ENCODE measurements at places on chromosomes 7 and 10. TPM values are rescaled to one million over a fixed set of nuclear protein-coding genes. Genes with fewer than 3 reads are reported as not detected.
A peak's percentile ranks its signal among the peaks of the same experiment; 100 is the strongest.

GRCh38 chr7:6232116-6232515 lies 40.3 kb downstream of the CYTH3 start:
- DNase-seq, result no peak

Gene BAMBI
- 54.8 TPM for total RNA-seq

DNA sequence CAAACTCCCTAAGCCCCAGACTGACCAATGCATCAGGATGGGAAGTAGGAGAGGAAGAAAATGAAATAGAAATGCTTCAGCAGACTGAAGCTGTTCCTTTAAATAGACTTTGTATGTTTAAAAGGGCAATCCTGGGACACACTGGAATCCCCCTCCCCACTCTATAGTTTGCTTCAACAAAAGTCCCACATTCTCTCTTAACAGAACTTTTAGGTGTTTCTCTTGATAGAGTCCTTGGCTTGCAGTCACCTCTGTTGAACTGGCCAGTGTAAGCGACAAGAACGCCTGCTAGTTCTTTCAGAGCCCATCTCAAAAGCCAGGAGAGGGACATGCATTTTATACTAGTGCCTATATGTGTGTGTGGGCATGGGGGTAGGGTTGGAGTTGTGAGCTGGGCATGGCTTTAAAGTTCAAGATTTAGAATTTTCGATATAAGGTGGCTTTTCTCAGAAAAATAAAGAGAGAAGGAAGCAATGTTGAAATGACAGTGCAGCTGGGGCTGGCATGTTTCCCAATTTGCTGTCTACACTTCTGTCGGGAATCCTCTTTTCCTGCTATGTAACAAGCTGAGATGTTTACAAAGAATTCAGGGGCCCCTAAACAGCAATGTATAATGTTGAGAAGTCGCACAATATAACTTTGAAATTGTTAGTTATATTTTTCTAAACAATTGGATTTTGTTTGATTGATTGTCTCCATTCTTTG lies 2.1 kb downstream of the TBX20 start:
- DNase-seq, result no peak

Gene PYROXD2
- total RNA-seq, result 25.8 TPM

Gene ZC3HAV1
- total RNA-seq, result 30.0 TPM

- DNase-seq, result no peak
These were observed 20.6 kb upstream of the FAM180A start for GRCh38 chr7:135769005-135769802.

DNA sequence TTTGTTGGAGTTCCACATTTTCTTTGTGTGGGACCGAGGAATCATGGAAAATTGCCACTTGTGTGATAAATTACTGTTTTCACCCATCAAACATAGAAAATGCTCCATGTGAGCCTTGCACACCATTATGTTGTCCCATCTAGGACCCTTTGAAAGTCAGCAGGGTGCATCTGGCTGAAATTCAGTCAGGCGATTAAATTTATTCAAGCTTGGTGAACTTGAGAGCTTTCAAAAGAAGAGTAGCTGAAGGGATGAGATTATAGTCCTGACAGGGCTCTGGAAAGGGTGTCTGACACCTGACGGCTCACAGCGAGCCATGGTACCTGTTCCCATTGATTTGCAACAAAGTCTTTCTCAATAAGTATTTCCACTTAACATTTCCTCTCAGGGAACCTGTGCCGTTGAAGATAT lies 399.7 kb upstream of the ETV1 start:
- no peak for DNase-seq

Gene BTAF1
- 55.4 TPM for total RNA-seq

DNA sequence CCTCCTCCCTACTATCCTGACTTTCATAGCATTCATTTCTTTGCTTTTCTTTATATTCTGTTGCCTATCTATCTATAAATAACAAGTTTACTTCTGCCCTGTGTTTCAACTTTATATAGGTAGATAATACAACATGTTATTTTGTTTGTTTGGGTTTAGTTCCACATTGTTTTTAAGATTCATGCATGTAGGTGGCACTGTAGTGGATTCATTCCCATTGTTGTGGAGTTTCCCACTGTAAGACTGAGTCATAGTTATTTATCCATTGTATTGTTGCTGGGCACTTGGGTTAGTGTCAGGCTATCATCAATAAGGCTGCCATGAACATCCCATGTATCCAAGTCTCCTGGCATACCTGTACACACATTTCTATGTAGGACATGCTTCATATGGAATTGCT lies 127.7 kb downstream of the ARHGAP22 start:
- DNase-seq, result no peak

DNA sequence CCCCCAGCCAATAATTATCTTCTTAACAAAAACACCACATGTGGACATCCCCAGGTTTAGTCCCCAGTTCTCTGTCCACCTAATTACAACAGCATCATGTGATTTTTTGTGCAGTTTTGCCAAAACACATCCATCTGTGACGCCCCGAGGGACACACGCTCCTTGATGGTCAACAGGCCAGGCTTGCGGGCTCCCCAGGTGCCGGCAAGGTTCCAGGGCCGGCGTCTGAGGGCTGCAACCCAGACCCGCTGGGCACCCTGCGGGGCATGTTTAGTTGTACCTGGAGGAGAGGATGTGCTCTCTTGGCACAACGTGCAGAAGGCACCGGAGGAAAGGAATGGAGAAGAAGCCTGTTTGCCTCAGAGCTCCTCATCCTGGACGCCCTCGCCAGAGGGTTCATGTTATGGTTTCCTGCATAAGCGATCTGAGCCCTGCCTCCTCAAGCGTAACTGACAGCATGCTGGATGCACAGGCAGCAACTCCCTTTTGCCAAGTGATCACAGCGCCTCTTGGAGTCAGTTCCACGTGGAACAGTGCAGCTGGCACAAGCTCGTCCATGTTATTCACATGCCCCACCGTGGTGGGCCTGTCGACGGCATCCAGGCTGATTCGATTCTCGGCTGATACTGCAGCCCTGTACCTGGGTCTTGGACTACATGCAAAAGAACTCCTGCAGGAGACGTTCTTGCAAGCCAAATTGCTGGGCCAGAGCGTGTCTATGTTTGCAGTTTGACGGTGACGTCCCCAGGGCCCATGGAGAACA lies 41.6 kb downstream of the JAKMIP3 start:
- peak; percentile 32 for DNase-seq

Gene SLC26A5
- total RNA-seq, result 6.2 TPM

Gene PPP1R9A
- 39.5 TPM for total RNA-seq

DNA sequence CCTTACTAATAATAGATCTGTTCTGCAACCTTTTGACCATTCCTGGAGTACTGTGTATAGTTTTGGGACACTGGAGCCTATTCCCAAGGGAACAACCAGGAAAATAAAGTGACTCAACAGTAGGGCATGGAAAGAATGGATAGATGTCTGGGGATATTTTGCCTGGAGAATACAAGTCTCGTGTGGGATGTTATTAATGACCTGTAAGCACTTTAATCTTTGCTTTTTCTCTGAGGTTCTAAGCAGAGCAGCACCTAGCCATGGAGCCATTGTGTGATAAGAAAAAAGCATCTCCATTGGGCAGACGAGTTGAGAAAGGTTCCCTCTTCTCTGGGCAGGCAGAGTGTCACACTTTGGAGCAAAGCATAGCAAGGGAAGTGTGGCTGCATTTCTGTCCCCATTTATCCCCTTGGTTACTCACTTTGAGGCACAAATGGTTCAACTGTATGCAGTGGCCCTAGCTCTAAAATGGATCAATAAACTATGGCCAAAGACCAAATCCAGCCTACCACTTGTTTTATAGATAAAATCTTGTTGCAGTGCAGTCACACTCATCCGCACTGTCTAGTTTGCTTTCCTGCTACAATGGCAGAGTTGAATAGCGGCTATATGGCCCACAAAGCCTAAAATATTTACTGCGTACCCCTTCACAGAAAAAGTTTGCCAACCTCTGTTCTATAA lies 21.0 kb upstream of the CCDC71L start:
- DNase-seq, result no peak

All from ureter (tissue), 1 donor.